ENCODE measurements at places on chromosomes 5 and 9.

- no peak for DNase-seq
Observed at GRCh38 chr5:74641735-74642542, 1.4 kb upstream of the ENC1 start.

GRCh38 chr9:88872192-88872946 is 118.9 kb upstream of the S1PR3 start:
- no peak for DNase-seq

DNA sequence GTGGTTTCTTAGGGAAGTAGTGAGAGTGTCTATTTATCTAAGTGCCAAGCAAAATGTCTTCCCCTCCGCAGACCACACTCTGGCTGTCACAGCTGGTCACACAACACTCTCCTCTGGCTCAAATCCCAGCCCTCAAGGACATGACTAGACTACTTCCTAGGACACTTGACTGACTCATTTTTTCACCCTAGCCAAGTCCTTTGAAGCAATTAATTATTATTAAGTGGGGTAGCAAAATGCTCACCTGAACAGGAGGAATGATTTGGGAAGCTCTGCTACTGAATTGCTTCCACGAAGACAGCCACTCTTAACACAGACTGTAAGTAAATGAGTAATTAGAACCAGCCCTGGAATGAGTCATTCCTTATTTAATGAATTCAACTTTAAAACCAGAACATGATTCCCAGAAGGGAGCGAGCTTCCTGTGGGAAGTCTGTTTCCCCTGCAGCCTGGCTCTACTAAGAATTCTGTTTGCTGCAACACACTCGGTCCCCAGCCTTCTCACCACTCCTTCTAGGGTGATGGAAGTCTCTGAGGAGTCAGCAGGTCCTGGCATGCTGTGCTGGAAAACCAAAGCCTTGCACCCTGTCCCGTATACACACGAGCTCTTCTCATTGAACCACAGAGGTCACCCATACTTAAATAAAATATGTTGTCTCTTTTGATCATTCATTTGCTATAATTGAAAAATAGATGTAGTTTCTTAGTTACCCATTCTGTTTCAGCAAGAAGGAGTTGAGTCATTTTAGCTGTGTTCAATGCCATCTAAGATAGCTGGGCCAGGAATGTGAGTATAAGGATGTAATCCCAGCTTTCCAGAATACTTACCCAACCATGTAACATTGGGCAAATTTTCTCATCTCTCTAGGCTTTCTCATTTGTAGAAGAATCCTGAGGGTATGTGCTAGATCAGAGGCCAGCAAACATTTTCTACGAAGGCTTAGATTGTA is 218.6 kb upstream of the RASEF start:
- no peak for DNase-seq

- no peak for DNase-seq
Observed at GRCh38 chr5:92963800-92964199, 617.2 kb downstream of the NR2F1-AS1 start.

GRCh38 chr5:52119768-52120167 is 667.9 kb upstream of the ITGA1 start:
- DNase-seq = no peak

DNA sequence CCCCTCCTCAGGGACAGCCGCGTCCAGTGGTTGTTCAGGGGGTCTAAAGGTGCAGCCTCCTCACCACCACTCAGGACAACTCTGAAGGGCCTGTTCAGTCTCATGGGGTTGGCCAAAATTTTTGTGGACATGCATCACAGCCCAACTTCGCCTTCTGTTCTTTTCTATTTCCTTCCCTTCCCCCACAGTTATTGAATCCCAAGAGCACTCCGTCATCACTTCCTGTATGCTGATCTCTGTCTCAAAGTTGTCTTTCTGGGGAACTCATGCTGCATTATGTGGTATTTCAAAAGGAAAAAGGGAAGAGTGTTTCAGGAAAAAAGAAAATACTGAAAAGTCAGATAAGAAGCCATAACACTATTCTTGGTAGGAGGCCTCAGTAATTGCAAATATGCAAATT is 355.4 kb downstream of the CAAP1 start:
- no peak for DNase-seq

DNA sequence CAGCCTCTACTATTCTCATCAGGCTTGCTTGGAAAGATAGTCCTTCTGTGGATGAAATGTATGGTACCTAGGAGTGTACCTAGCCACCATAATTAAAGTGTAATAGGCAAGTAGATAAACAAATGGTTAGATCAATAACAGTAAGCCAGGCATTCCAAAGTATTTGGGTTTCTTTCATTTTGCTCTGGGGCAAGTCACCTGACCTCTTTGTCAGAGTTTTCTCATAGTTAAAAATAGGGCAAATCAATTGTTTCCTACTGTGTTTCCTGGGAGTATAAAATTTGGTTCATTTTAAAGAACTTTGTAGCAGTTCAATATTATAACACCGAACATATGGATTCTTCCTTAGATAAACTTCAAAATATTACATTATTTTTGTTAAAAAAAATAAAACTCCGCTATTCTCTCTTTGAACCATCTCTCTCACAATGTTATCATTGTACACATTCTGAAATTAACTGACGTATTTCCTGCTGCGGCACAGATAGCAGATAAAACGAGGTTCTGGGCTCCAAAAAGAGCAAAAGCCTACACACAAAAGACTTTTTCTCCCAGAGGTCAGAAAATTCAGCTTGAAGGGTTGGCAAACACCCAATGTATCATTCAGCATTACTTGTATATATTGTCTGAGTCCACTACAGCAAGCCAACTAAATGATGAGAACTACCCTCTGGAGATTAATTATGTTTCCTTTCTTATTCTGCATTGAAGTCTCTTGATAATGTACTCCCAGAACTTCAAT is 267.9 kb downstream of the COX7C start:
- no peak for DNase-seq
